HCEC 1CT (cell line): ENCODE measurements at places on chromosomes 12 and 14.

- no peak for DNase-seq
These were observed 9.4 kb downstream of the INF2 start for GRCh38 chr14:104698688-104699425.

DNA sequence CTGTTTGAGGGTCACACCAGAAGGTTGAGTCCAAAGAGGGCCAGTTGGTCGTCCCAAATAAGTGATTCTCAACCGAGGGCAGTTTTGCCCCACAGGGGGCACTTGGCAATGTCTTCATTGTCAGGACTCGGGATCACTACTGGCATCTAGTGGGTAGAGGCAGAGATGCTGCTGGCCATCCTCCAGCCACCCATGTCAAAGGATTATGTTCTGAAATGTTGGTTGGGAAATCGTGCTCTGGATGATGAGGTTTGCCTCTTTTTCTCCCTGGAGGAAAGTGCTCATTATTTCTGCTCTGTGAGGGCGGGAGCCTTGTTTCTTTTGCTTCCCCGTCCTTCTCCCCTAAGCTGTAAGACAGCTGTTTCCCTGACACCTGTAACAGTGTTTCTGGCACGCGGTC, 3.6 kb downstream of the ZNF839 start:
- DNase-seq: peak; percentile 77

DNA sequence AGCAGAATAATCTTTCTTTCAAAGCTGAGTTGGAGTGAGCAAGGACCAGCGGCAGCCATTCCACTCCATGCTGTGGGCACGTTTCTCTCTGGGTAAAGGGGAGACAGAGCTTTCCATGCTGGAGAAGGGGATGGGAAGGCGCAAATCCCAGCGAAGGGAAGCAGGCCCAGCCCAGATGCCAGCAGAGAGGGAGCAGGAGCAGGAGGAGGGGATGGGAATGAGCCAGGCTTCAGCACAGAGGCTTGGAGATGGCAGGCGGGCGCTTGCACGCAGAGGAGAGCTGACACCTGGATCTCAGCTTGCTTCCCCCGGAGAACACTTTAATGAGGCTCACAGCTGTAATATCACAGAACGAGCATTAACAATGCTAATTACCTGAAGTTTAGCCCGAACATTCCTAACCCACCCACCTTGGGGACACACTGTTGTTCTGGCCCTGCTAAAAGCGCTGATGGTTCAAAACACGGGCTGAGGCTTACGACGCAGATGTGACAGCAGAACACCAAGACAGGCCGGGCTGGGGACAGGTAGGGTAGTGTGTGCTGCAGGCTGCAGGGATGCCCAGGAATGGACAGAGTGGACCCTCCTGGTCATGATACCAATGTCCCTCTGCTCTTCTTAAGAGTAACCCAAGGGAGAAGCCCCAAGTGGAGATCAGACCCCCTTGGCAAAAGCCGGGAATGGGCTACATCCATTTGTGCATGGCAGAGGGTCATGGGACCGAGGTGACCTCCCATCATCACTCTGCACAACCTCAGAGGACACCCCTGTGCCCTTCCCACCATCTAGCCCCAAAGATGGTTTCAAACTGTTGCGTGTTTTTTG, 288.6 kb downstream of the DPF3 start:
- DNase-seq: no peak

DNA sequence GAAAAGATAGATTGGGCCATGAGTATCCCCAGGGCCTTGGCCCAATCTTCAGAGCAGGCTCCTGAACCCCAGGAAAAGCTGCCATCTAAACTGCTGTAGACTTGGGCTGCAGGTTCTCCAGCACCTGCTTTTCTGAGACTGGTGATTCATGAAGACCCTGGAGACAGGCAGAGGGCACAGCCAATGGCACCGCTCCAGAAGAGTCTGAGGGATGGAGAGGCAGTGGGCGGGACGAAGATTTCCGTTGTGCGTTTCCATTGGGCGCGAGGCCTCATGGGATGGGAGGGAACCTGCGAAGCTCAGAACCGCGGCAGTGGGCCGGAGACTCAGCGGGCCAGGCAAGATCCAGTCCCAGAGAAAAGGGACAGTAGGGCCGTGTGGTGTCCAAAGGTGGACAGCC, 375.1 kb downstream of the IPO8 start:
- DNase-seq: no peak
